ENCODE measurements at places on chromosomes 5 and 9.
A peak's percentile ranks its signal among the peaks of the same experiment; 100 is the strongest.

- no peak for DNase-seq
Observed at GRCh38 chr9:87184956-87185642, 237.8 kb upstream of the GAS1 start.

GRCh38 chr5:56683733-56684132 lies 131.6 kb upstream of the MAP3K1 start:
- no peak for DNase-seq

DNA sequence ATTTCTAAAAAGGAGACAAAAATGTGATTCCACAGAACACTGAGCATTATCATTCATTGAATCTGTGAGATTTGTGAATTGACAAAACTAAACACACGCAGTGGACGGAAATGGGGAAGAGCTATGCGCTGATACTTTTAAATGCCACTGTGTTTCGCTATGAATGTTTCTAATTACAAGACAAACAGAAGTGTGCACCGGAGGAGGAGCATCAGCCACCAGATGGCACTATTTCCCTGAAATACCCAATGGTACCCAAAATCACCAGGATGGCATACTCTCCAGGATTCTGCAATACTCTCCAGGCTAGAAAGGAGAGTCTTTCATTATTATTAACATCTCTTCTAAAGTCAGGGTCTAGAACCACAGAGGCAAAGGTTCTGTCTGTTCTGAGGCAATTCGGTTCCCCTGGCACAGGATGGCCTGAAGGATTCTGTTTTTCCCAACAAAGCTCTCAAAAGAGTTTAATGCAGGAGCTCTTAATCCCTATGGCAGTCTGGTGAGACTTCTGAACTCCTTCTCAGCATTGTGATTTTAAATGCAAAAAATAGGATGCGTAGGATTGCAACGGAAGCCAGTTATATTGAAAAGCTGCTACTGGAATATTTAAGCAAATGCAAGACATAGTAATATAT lies 13.8 kb upstream of the PUM3 start:
- DNase-seq = peak; percentile 31

GRCh38 chr5:179953987-179954386 lies 46.3 kb upstream of the TBC1D9B start:
- DNase-seq = no peak

DNA sequence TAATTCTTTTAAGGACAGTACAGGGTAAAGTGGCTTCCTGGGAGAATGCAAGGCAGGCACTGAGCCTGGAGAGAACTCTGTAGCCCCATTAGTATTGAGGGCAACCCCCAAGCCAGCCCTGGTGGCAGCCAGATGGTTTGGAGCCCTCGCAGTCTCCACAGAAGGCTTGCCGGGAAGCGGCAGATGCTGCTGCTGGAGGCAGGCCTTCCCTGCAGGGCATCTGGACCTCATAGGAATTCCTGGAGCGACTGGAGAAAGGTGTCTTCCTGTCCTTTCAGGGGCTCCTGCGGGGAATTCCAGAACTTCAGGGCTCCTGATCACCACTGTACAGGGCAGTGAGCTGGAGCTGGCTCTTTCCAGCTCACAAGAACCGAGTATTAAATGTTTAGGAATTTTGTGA lies 167.5 kb downstream of the INSYN2B start:
- DNase-seq = no peak

- no peak for DNase-seq
Observed at GRCh38 chr5:119011186-119011585, 22.8 kb upstream of the DTWD2 start.

DNA sequence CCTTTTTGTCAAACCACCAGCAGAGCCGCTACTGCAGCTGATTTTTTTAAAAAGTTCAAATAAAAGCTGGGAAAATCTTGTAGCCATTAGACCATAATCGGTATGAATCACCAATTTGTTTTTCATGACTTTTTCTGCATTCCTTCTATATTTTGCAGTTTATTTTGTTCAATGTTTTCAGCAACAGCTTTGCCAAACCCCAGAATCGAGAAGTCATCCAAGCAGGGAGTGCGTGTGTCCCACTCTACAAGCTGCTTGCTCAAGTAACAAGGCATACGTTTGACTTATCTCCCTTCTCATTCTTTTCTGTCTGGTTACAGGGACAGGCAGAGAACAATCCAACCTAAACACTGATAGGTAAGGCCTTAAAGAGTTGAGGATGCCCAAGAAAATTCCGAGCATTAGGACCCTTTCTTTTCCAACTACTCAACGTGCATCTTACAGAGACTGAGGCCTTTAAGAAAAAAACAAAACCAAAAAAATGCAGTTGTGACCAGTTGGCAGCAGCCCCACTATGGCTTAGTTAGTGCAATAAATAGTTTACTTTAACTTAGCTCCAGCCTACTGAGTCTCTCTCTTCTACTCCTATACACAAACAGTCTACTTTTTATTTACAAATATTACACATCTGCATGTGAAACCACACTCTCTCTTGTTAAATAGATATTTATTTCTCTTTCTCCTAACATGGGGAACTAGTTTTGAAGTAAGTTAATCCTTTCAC lies 134.7 kb upstream of the SLIT3 start:
- no peak for DNase-seq

- DNase-seq = peak; percentile 34
Observed at GRCh38 chr5:9838916-9839315, 208.8 kb upstream of the TAS2R1 start.

DNA sequence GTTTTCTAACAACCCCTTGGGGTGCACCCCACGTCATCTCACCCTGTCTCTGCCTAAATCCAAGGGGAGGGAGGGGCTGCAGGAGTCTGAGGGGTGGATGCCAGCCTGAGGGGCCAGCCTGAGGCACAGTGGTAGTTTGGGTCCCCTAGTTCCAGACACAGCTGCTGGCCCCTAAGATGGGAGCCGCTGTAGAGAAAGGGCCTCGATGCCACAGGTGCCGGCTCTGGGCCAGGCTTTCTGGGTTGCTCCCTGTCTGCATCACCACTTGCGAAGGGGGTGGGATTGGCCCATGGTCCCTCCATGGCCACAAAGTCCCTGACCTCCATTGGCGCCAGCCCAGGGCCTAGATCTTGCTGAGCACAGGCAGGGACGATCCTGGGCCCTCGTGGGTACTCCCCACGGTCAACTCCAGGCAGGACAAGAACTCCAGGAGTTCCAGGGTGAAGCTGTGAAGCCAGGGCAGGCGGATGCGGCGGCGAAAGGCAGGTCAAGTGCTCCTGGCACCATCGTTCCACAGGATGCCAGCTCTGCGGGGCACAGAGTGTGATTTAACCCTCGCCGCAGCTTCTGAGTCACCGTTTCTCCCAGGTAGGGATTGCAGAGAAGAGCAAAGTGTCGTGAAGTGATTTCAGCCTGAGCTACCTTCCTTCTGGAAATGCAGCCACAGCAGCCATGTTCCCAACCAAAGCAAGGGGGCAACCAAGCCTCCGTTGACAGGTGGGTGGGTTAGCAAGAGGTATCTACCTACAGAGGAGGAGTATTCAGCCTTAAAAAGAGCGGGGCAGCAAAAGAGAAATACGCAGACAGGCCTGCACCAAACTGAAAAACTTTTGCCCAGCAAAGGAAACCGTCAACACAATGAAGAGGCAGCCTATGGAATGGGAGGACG lies 41.6 kb upstream of the EXOC3 start:
- DNase-seq = no peak

DNA sequence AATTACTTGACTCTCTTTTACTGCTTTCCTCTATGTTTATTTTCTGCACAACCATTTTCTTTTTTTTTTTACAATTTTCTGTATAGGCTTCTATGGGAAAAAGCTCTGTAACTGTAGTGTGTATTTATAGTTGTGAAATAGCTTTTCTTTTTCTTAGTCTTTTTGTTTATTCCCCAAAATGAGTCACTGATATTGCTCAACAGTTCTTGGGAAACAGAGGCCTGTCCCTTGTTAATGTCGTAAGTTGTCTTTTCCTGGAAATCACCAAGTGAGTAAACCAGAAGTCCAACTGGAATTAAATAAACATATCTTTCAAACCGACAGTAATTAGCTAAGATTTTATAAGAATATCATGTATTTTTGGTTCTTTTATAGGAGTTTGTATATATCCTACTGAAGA lies 325.1 kb upstream of the PRR16 start:
- DNase-seq = no peak

DNA sequence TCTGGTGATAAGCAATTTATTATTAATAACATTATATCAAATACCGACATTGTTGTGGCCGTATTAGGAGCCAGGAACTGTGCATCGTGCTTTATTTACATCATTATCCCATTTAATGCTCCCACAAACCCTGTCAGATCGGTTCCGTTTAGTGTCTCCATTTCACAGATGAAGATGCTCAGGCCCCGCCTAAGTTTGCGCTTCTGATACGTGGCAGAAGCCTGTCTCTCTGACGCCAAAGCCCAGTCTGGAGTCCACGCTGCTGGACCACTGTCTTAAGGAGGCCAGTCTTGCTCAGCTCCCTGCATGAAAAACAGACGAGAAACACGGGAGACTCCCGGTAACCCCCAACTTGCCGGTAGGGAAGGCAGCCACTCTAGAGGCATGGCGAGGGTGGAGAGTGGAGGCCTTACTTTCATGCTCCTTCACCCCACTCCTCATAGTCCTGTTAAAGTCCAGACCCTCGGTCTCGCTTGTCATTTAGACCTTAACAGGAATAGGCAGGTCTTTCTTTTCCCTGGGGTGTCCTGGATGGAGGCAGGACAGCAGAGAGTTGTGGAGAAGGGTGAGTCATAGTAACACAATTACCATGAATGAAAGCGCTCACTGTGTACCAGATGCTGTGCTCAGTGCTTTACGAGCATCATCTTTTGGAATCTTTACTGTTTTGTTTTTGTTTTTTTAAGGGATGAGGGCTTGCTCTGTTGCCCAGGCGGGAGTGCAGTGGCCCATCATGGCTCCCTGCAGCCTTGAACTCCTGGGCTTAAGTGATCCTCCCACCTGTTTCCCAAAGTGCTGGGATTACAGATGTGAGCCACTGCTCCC lies 872 bp downstream of the TXNDC15 start:
- peak; percentile 33 for DNase-seq

GRCh38 chr9:120365386-120365785 lies 214.6 kb downstream of the CDK5RAP2 start:
- no peak for DNase-seq

GRCh38 chr9:127020036-127020801 lies 102.2 kb downstream of the ANGPTL2 start:
- no peak for DNase-seq

GRCh38 chr5:179161901-179162300 lies 101.7 kb downstream of the ZNF354C start:
- no peak for DNase-seq

DNA sequence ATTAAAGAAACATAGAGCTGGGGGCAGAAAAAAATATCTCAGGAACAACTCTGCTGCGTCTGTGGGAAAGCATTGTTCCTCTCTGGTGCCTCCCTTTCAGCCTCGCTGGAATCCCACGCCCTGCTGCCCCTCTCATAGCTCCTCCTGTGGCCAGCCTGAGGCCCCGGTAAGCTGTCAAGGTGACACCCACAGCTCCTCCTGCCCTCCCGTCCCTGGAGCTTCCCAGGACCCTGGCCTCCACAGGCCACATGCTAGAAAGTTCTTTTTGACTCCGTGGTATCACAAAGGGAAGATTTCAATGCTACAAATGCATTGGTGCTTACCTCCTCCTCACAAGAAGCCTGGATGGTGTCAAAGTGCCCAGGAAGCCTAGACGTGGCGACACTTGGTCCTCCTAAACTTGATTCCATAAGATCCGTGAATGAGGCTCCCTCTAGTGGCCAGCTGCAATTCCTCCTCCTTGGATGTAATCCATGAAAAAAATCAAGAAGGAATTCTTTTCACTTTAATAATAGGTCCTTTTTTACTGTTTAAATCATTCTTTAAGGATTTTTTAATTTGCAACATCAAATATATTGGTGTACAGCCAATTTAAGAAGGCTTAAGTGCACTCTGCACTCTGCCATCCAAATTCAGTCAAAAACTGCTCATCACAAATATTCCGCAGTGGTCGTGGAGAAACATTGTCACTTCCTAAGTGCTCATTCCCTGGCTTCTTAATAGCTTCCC lies 104.9 kb downstream of the CFAP90 start:
- DNase-seq = peak; percentile 48

- DNase-seq = no peak
Observed at GRCh38 chr5:41334758-41335157, 121.4 kb upstream of the C6 start.

GRCh38 chr9:9494336-9494735 lies 1118.5 kb downstream of the PTPRD start:
- no peak for DNase-seq

- no peak for DNase-seq
Observed at GRCh38 chr5:132832612-132833011, 2.2 kb upstream of the SHROOM1 start.

GRCh38 chr5:23053846-23054245 lies 200.7 kb upstream of the CDH12 start:
- no peak for DNase-seq

GRCh38 chr5:78888580-78889368 lies 96.3 kb downstream of the ARSB start:
- DNase-seq = no peak

DNA sequence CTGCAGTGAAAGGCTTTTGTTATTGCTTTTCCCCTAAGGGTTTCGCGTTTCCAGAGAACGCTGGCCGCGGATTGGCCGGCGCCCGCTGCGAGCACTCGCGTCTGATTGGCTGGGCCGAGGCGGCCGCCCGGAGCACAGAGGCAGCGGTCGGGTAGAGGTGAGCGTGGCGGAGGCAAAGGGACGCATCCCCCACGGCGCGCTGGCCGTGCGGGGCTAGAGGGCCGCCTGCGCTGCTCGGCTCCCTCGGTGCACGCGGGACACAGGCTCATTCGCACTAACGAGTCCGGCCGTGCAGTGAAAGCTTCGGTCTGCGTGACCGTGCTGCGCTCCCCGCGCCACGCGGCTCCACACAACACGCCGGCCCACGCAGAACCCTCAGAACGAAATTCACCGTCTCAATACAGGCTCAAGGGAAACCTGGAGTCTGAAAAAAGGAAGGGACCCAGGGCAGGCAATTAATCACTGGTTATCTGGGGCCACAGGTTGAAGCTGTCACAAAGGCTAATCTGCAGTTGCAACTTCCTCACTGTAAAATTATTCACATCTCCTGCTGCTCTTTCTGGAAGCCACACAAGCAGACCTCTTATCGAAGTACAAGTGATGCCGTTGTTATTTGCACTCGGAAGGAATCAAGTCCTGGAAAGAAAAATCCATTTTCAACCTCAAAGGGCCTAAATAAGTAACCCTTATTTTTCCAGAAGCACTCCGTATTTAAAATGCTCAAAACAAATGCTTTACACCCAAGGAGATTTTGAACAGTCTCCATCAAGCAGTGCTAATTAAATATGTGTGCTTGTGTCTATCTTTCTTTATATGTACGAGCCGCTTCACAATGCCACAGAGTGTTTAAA lies 94.6 kb downstream of the ZNF608 start:
- peak; percentile 52 for DNase-seq

DNA sequence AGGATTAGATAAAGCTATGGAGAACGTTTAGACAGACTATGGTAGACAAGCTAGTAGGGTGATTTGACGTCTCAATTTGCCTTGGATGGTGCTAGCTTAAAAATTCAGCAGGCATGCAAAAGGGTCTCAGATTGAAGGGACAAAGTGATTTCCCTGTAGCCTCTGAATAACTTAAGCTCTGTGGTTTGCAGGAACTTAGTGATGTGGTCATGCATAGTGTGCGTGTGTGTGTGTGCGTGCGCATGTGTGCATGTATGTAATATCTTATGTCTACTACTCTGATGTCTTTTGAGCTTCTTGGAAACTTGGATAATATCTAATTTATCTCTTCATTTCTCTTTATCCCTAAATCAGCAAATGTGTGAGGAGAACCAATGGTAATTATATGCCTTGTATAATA lies 183.6 kb upstream of the TNC start:
- DNase-seq = no peak

- DNase-seq = no peak
Observed at GRCh38 chr5:104088876-104089778, 526.5 kb upstream of the NUDT12 start.

- no peak for DNase-seq
Observed at GRCh38 chr9:130791303-130791894, 43.7 kb upstream of the ABL1 start.

Data from amygdala (tissue), 56 donors.